ENCODE measurements at places on chromosomes 11 and 22.

GRCh38 chr11:65133724-65134123 lies 595 bp downstream of the SYVN1 start:
- DNase-seq = no peak

GRCh38 chr22:28373831-28374230 lies 305.8 kb downstream of the TTC28 start:
- DNase-seq = no peak

- DNase-seq = no peak
Measured at GRCh38 chr22:17911312-17911705, 113.1 kb downstream of the MICAL3 start.

- DNase-seq = no peak
Measured at GRCh38 chr22:31743871-31744270, 6.1 kb downstream of the PRR14L start.
